ENCODE measurements at places on chromosomes 4 and X.

- DNase-seq, result no peak
Measured at GRCh38 chrX:120794525-120794975, 81.1 kb downstream of the CT47B1 start.

- DNase-seq, result no peak
Measured at GRCh38 chrX:95721011-95721410, 963.6 kb upstream of the DIAPH2 start.

- DNase-seq, result no peak
Measured at GRCh38 chr4:150746156-150746555, 164.2 kb downstream of the MAB21L2 start.

GRCh38 chr4:140642674-140643437 is 74.1 kb upstream of the UCP1 start:
- no peak for DNase-seq
